ENCODE measurements at places on chromosomes 16 and 17. TPM values are rescaled to one million over a fixed set of nuclear protein-coding genes. Genes with fewer than 3 reads are reported as not detected.

DNA sequence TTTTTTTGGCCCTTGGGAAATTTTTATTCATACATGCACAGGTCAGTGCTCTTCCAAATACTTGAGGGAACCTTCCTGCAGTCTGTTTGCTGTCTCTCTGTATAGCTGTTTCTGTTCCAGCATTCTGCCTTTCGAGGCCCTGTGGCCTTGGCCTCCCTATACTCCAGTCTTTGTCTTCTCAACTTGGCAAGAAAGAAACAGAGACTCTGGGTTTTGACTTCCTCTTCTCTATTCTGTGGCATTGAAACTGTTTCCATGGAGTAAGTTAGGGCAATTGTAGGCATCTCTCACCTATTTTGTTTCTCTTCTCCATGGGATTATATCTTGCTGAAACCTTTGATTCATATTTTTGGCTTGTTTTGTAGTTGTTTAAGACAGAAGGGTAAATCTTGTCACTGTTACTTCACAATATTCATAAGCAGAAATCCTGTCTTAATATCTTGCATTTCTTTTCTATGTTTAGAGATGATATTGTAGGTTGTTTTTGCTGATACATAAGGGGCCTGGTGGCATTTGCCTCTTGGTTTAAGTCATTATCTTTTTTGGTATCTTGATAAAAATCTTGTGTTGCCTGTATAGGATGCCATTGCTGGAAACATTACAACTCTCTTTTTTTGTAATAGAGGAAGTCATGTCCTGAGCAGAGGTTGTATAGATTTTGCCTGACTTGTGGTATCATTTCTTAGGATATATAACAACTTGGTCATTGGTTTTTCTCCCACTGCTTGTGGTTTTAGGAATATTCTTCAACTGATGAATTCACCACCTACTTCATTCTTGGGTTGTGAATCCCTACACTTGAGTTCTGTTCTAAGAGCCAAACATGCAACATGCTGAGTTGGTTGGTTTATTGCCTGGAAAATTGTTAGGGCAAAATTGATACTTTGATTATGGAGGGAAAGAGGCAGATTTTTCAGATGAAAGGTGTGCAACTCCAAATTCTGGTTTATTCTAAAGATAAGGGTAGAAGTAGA lies 168.6 kb downstream of the FTO start:
- no peak for DNase-seq
- no peak overlapping the region for H3K27ac ChIP-seq
- H3K27me3 ChIP-seq, result no peaks in the 10 kb centered on the region
- H3K36me3 ChIP-seq, result peaks cover 20% of the 10 kb centered on the region
- H3K4me1 ChIP-seq, result no peaks in the 10 kb centered on the region
- no peak overlapping the region for H3K4me3 ChIP-seq

GRCh38 chr17:30921544-30922196 lies at the start of gene ADAP2:
Gene ADAP2, plus strand, starts transcription at chr17:30921945. Its CDS starts 70 bp downstream, at chr17:30922015.
- H3K36me3 ChIP-seq, result no peaks in the 10 kb centered on the region
- no peak within 1 kb of the TSS for H3K4me3 ChIP-seq
- H3K4me1 ChIP-seq, result peaks cover 15% of the 10 kb centered on the region

GRCh38 chr16:86002178-86002900 lies 103.4 kb downstream of the IRF8 start:
- no peaks in the 10 kb centered on the region for H3K4me1 ChIP-seq
- H3K4me3 ChIP-seq, result no peak overlapping the region
- DNase-seq, result no peak
- H3K27me3 ChIP-seq, result no peaks in the 10 kb centered on the region

GRCh38 chr16:30143347-30143702 lies 20.3 kb upstream of the MAPK3 start:
- H3K36me3 ChIP-seq, result no peaks in the 10 kb centered on the region
- H3K4me3 ChIP-seq, result no peak overlapping the region
- H3K4me1 ChIP-seq, result peaks cover 17% of the 10 kb centered on the region

GRCh38 chr17:41118721-41119120 lies 548 bp upstream of the KRTAP4-11 start:
- no peak for DNase-seq
- H3K27ac ChIP-seq, result no peak overlapping the region
- peaks cover 9% of the 10 kb centered on the region for H3K4me1 ChIP-seq
- no peak overlapping the region for H3K4me3 ChIP-seq
- no peaks in the 10 kb centered on the region for H3K36me3 ChIP-seq
- peaks cover 7% of the 10 kb centered on the region for H3K27me3 ChIP-seq

GRCh38 chr16:3780570-3780969 lies 63.2 kb upstream of the TRAP1 start:
- H3K4me3 ChIP-seq, result no peak overlapping the region
- H3K36me3 ChIP-seq, result peaks cover 83% of the 10 kb centered on the region
- DNase-seq, result no peak
- H3K27me3 ChIP-seq, result no peaks in the 10 kb centered on the region
- no peak overlapping the region for H3K27ac ChIP-seq
- H3K4me1 ChIP-seq, result no peaks in the 10 kb centered on the region

DNA sequence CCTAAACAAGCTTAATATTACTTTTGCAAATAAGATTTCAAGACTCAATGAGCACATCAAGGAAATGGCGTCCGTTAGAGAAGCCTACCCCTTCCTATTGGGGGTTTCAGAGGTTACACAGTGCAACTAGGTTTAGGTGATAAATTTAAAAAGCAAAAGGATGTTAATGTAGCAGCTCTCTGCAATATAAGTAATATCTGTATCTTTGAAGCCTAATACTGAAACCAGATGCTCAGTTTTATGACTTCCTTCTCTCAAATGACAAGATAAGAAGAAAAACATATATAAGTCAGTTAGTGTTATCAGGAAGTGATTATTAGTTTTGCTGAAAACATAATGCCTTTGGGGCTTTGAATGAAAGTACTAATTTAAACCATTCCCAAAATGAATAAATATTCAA lies 54.3 kb upstream of the MED13 start:
- DNase-seq, result peak; percentile 22
- peak overlapping the region; percentile 43 for H3K4me3 ChIP-seq
- H3K27me3 ChIP-seq, result no peaks in the 10 kb centered on the region

GRCh38 chr16:48499923-48500381 lies 110.0 kb downstream of the N4BP1 start:
- H3K4me1 ChIP-seq, result no peaks in the 10 kb centered on the region
- no peaks in the 10 kb centered on the region for H3K36me3 ChIP-seq
- DNase-seq, result no peak
- no peak overlapping the region for H3K4me3 ChIP-seq

- no peak overlapping the region for H3K27ac ChIP-seq
- no peak for DNase-seq
- H3K4me3 ChIP-seq, result no peak overlapping the region
- peaks cover 4% of the 10 kb centered on the region for H3K4me1 ChIP-seq
- no peaks in the 10 kb centered on the region for H3K36me3 ChIP-seq
- no peaks in the 10 kb centered on the region for H3K27me3 ChIP-seq
Observed at GRCh38 chr16:78656887-78657286, 557.4 kb downstream of the WWOX start.

DNA sequence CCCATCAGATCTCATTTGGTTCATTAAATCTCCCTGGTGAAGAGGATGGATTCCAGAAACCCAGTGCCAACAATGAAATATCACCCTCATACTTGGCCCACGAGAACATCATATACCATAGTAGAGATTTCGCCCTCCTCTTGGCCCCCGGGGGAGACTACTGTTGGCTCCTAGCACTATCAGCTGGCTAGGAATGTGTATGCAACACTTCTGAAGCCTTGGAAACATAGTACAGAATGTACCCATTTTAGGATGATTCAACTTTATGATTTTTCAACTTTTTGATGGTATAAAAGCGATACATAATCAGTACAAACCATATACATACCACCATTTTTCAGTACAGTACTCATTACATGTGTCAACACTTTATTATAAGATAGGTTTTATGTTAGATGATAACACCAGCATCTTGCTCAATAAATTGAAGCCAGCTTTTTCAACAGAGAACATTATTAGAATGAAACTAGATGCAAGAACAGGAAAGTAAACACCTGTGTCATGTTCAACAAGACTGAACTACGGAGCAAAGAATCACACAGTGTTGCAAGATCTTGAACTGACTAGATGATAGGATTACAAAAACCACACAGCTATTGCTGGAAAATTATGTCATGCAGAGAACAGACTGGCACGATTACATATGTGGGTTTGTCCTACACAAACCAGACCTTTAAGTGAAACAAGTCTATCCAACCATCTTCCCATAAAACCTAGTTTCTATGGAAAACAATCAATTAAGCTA lies 17.2 kb downstream of the RSL1D1 start:
- H3K27ac ChIP-seq, result no peak overlapping the region
- no peaks in the 10 kb centered on the region for H3K27me3 ChIP-seq
- no peak overlapping the region for H3K4me3 ChIP-seq
- DNase-seq, result no peak

DNA sequence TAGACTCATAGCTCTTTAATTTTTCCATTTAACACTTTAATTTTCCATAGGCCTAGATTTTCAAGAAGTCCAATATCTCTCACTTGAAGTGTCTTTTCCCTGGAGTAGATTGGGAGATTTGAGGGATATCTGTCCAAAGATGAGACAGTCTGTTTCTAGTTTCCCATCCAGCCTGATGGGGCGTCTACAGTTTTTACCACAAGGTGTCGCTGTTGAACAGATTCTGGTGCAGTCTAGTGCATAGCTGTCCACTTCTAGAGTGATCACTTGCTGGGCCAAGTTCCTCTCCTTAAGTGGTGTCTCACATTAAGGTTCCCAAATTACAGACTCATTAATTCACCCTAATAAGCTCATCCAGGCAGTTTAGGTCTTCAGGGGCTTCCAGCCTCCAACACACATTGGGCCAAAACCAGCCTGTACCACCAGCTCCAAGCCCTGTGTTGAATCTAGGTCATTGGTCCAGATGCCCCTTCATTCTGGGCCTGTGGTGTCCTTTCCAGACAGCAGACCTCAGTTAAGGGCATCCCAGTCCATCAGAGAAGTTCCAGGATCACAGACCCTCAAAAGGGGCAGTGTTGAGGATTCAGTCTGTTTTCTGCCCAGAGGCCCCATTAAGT lies 9.4 kb downstream of the SNX20 start:
- no peak overlapping the region for H3K4me3 ChIP-seq
- no peaks in the 10 kb centered on the region for H3K27me3 ChIP-seq
- DNase-seq, result peak; percentile 22

DNA sequence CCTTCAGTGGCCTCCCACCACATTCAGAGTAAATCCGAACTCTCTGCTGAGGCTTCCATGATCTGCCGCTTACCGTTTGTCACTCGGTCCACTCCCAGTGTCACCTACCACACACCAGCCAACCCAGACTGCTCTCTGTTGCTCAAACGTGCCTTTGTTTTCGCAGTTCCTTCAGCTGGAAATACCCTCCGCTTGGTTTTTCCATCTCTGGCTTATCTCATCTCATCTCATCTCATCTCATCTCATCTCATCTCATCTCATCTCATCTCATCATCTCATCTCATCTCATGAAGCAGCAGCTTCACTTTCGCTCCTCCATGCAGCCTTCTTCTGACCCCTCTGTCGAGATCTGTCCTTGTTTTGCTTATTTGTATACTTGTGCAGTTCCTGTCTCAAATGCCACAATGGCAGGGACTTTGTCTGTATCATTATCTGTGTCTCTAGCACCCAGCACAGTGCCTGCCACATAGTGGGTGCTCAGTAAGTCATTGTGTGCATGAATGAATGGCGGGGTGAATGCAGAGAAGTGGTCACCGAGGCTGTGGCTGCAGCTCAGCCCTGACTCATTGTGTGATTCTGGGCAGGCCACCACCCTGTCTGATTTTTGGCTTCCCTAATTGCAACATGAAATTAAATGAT lies 3.8 kb upstream of the SNX20 start:
- peak overlapping the region; percentile 75 for H3K27ac ChIP-seq
- no peaks in the 10 kb centered on the region for H3K27me3 ChIP-seq
- DNase-seq, result no peak
- H3K4me3 ChIP-seq, result peak overlapping the region; percentile 60
- peaks cover 61% of the 10 kb centered on the region for H3K4me1 ChIP-seq
- H3K36me3 ChIP-seq, result no peaks in the 10 kb centered on the region

DNA sequence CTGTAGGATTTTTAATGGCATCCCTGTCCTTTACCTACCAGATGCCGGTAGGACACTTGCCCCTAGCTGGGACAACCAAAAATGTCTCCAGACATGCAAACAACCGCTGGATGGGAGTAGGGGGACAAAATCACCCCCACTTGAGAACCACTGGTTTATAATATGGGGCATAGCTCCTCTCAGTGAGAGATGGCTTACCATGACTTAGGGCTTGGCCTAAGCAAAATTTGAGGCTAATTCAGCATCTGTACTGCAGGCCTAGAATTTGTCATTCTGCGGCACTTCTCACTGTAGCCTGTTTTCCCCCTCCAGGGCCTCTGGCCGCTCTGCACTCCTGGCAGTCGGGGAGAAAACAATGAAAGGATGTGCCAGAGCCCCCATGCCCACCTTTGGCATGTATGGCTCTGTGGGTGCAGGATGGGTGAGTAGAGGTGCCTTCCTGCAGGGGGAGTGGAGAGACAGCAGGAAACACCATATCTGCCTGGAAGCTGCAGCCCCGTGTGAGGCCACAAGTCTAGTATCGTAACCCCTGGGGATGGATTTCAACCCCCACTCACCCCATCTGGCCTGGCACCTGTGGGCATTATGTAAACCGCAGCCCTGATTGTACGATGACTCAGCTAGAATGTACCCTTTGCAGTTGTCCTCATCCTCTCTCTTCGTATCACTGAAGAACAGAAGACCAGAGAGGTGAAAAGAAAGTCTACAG lies 268.1 kb downstream of the SOX9 start:
- H3K27me3 ChIP-seq, result no peaks in the 10 kb centered on the region
- H3K27ac ChIP-seq, result no peak overlapping the region
- no peak for DNase-seq
- H3K4me1 ChIP-seq, result no peaks in the 10 kb centered on the region
- no peaks in the 10 kb centered on the region for H3K36me3 ChIP-seq

DNA sequence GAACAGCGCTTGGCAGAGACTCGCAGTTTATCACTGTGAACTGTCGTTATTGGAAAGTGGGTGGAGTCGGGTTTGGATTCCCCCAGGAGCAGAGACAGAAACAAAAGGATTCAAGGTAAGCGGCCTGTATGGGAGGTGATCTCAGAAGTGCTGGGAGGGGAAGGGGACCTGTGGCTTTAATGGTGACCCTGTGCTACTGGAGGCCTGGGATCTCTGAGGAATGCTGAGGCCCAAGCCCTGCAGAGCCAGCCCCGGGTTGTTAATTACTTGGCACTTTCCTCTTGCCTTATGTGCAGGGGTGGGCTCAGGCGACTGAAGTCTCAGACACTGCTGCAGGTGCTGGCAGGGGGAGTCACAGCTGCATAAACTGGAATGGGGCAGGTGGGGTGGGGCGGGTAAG lies 27.4 kb downstream of the IRF8 start:
- no peak for DNase-seq
- no peaks in the 10 kb centered on the region for H3K27me3 ChIP-seq
- H3K27ac ChIP-seq, result no peak overlapping the region
- H3K4me1 ChIP-seq, result no peaks in the 10 kb centered on the region
- H3K36me3 ChIP-seq, result no peaks in the 10 kb centered on the region

GRCh38 chr17:36212272-36212605 lies 1.4 kb downstream of the CCL4L2 start:
- H3K27me3 ChIP-seq, result no peaks in the 10 kb centered on the region
- H3K27ac ChIP-seq, result no peak overlapping the region
- DNase-seq, result no peak
- no peaks in the 10 kb centered on the region for H3K36me3 ChIP-seq

GRCh38 chr16:4987250-4987579 lies 29.1 kb downstream of the SEC14L5 start:
- no peak overlapping the region for H3K27ac ChIP-seq
- no peaks in the 10 kb centered on the region for H3K4me1 ChIP-seq
- H3K4me3 ChIP-seq, result no peak overlapping the region

Gene RAB26
- total RNA-seq, result not detected

Gene PRR15L
- not detected for total RNA-seq

Gene TNFRSF17
- not detected for total RNA-seq

Gene HSD17B2
- not detected for total RNA-seq

Gene KRTAP4-1
- not detected for total RNA-seq

Gene KRT39
- not detected for total RNA-seq

Gene ZNF423
- total RNA-seq, result 0.05 TPM

Gene C17orf107
- 45.6 TPM for total RNA-seq

Gene SAMD14
- total RNA-seq, result 0.96 TPM

Gene ASPA
- not detected for total RNA-seq

Gene RNU2-1
- 4,537 TPM for total RNA-seq
